Nephron progenitor cell (in vitro differentiated cells): ENCODE measurements at places on chromosomes 3 and 15.
A peak's percentile ranks its signal among the peaks of the same experiment; 100 is the strongest.

GRCh38 chr3:197339841-197340520, 41.6 kb upstream of the DLG1 start:
- peak; percentile 44 for DNase-seq

DNA sequence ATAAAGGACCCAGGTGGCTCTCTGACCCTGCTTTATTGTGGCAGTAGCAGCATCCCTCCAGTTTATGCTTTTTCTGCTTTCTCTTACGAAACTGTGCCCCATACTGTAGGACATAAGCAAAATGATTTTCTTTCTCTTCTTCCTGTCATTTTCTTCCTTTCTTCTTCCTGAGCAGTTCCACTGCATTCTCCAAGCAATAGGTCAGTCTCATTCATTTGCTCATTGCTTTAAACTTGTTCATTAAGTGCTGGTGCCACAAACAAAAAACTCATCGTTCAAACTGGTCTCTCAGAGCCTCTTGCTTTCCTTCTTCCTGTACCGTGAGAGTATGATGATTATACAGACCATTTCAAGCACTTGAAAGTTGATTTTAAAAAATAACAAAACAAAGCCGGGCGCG, 66.8 kb downstream of the PDE8A start:
- no peak for DNase-seq

DNA sequence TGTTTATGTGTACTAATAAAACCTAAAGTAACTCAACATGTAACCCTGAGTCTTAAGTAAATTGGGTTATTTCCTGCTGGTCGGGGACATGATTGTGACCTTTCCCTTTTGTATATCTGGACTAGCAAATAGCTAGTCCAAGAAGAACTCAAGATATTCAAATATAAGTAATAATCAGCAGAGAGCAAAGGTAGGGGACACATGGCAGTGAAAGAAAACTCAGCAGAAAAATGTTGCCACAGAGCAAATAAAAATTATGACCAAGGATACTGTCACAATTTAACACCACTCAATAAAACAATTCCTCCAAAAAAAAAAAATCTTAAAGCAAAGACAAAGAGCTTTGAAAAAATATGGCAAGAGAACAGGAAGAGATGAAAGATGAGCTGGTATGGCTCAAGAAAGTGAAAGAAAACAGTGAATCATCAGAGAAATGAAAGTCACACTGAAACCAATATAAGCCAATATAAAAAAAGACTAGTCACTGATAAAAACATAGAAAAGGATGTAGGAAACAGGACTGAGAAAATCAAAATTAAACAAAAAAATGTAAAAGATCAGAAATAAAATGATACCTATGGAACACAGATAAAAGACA, 43.4 kb downstream of the HLTF start:
- DNase-seq: no peak

DNA sequence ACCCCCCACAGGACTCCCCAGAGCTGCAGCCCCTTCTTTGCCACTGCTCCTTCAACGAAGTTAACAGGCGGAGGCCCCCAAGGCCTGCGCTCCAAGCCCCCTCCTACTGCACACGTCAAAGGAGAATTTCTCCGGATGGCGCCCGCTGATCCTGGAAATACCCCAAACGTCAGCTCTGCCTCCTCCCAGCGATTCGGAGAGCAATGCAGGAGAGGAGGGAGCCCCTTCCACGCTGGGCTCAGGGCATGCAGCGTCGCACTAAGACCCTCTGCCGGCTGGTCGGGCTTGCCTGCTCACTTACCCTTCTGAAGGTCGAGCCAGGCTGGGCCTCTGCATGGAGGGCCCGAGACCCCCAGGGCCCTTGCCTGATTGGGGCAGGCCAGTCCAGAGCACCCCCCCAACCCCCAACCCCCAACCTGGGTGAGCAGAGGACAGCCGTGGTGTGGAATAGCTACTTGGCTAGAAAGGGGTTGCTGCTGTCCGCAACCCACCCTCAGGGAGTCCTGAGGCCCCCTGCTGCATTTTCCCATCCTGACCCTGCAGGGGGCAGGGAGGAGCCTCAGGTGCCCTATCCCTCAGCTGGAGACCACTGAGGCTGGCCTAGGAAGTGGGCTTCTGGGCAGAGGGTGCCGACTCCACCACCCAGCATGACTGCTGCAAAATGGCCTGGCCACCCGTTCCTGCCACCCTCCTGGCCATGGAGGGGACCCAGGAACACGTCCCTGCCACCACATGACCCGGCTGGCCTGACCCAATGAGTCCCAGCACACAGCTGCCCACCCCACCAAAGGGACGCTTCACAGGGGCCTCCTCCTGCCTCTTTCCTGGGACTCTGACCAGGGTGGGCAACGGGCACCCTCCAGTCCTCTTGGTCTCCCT, 976 bp downstream of the ATP2B2 start:
- DNase-seq: no peak

DNA sequence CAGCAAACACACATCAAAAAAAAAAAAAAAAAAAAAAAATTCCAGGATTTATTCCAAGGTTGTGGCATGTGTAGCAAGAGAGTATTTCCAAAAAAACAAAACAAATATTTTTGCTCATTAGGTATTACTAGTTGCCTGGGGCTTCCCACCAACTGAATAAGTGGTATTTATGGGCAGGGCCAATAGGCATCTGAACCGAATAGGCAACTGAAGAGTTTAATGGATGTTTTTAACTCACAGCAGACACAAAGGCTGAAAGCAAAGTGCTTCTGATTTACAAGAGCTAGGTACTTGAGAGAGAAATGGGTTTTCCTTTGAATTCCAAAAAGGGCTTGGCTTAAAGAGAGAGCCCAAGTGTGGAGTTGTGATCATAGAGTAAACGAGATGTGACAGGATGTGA, 21.4 kb downstream of the EIF4E3 start:
- DNase-seq: no peak

- DNase-seq: no peak
Observed at GRCh38 chr3:150825916-150826377, 63.0 kb upstream of the SIAH2 start.
